ENCODE measurements at places on chromosomes 12 and 14.

- DNase-seq: no peak
Measured at GRCh38 chr12:121787063-121788025, 6.1 kb downstream of the RHOF start.

GRCh38 chr12:133058203-133059113 lies 21.1 kb downstream of the ZNF84 start:
- DNase-seq: no peak

GRCh38 chr12:49687941-49688340 lies 19.3 kb downstream of the FMNL3 start:
- no peak for DNase-seq

GRCh38 chr12:7907009-7907408 lies 29.0 kb downstream of the SLC2A3 start:
- DNase-seq: no peak

DNA sequence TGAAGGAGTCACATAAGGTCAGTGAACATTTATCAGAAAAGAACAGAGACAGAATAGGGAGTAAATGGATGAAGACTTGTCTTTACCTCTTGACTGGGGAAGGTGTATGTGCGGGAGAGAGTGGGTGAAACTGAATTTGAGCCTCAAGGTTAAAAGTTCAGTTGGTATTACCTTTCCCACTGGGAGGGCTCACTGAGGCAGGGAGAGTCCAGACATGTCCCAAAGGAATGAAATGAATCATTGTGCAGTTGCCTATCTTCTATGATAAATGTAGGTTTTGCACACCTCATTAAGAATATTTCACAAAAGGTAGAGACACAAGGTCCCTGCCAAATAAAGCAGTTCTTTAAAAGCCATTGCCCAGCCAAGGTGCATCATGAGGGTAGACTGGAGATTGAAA lies 105.2 kb downstream of the KCNA5 start:
- no peak for DNase-seq

GRCh38 chr12:53737093-53737808 lies 10.0 kb upstream of the CALCOCO1 start:
- DNase-seq: no peak

DNA sequence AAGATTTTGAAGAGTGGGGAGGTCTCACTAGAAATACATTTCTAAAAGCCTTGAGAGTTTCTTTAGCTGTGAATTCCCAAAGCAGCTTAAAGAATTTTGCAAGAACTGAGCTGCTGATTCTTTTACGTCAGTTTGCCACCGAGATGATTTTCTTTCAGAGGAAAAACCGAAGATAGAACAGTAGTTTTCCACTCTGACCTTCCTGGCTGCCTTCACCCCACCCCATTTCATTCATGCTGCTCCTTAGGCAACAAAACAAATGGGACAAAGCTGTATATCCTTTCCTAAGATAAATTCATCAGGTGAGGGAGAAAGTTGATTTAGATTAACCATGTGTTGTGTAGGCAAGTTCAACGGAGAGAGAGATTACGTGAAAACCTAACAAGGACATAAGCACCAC lies 947.0 kb downstream of the GALC start:
- DNase-seq: no peak

- no peak for DNase-seq
Measured at GRCh38 chr14:42424501-42424900, 817.8 kb downstream of the LRFN5 start.

GRCh38 chr12:107439026-107439738 lies 246.4 kb upstream of the PWP1 start:
- DNase-seq: no peak

GRCh38 chr12:14111230-14111865 lies 129.9 kb upstream of the GRIN2B start:
- no peak for DNase-seq

DNA sequence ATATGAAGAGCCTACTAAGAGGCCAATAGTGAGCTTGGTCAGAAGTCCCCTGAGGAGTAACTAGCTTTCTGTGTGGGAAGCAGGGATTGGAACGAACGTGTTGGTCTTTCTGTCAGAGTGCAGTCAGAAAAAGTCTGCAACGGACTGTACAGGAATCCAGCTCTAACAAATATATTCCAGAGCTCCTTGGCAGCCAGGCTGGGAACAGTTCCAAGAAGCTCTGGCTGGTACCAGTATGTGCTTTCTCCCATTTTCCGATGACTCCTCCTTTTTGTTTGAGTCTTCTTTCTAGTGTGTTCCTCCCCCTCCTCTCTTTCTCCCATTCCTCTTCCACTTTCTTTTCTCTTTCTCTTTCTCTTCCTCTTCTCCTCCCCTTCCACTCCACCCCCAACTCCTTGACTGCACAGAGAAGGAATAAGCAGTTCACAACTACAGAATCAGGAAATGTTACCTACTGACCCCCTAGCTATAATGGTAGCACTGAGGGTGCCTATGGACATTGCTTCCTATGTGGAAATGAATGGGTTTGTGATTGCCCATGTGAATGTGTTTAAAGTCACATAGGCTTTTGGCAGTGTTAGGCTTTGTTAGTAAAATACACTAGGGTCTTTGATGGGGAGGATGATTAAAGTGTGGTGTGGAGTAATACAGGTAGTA lies 59.9 kb downstream of the TTLL5 start:
- no peak for DNase-seq

GRCh38 chr14:60646226-60646818 lies 3.0 kb downstream of the SIX1 start:
- no peak for DNase-seq

DNA sequence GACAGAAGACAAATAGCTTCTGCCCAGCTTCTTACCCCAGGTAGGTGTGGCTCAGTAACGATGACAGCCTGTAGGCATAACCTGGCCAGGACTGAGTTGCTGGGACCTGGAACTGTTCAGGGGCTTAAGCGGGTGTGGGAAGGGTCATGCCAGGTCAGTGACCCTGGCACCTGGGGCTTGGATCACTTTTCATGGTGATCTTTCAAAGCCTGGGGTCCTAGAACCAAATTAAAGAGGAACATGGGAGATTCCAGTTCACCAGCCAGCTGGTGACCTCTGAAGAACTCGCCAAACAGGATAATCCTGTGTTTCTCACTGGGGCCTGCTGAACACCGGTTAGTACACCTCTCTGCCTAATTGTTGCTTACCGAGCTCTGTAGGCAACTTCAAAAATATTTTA lies 102.6 kb upstream of the LMNTD1 start:
- DNase-seq: no peak

GRCh38 chr12:90404071-90404470 lies 550.9 kb downstream of the CCER1 start:
- DNase-seq: no peak

DNA sequence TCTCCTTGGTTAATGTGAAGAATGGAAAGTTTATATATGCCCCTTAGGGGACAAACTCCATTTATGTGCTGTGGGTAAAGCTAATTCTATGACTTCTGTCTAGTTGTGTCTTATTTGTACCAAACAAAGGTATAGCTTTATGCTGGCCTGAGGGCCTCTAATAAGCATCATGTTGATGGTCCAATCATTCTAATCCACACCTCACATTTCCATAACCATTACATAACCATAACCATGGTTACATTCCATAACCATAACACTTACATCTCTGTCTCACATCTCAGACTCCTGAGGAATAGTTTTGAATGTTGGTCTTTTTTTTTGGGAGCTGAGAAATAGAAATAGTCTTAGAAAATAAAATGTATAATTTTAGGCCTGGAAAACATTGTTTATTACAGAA lies 1097.1 kb downstream of the FLRT2 start:
- DNase-seq: no peak

- no peak for DNase-seq
Measured at GRCh38 chr12:14988035-14988434, 15.2 kb downstream of the PDE6H start.

DNA sequence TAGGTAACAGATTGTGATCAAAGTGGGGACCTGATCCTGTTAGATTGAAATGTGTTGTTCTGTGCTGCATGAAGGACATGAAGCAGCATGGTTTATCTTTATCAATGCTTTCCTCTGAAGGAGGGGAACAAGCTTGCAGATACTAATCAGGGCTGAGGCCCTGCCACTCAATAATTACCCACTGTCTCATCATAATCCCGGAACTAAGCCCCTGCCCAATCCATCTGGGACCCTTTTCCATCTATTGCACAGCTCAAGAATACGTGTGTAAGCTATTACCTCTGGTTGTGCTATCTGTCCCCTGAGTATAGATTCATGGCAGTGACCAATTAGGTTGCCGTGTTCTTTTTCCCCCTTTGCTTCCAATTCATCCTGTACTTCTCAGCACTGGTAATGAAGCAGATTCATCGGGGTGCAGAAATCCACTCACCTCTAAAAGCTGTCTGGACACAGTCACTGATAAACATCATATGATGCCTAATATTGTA lies 67.8 kb downstream of the OTX2 start:
- no peak for DNase-seq

DNA sequence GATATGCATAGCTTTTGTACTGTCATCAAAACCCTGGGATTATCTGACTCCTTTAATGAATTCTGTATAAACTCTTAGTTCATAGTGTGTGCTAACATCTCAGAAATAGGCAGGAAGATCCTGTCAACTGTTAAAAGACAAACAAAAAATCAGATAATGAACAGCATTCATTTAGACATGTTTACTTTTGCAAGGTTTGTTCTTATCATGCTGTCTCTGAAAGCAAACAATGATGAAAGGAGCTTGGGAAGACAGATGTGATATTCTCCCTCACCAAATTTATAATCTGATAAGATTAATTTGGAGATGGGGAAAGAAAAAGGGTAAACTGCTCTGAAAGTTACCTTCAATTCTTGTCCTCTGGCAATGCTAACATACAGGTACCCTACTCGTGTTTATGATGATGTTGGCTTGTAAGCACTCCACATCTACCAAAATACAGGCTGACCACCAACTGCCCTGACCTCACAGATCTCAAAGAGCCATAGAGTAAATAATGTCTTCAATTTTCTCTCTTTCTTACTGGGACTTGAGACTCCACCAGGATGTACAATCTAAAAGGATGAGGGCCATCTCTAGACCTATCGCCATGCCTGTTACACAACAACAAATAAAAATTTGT lies 233.8 kb downstream of the SSPN start:
- DNase-seq: no peak

- no peak for DNase-seq
Measured at GRCh38 chr12:80838708-80839107, 99.0 kb downstream of the LIN7A start.

DNA sequence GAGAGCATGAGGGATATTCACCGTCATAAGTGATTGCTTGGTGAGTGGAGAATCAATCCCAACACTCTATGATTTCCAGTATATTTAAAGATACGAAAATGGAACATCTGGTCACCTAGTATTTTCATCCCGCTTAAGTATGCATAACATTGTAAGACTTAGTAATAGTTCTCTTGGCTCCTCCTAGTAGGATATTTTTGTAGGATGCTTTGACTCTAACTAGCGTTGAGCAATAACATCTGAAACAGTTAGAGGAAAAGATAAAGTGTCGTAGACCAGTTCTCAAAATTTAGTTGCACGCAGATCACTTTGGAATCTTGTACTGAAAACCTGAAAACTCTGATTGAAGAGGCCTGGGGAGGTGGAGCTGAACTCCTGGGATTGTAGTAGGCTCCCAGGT lies 7.6 kb downstream of the SAMD4A start:
- no peak for DNase-seq

- no peak for DNase-seq
Measured at GRCh38 chr12:54565986-54566544, 16.7 kb downstream of the PDE1B start.

GRCh38 chr14:94451826-94452225 lies 774 bp downstream of the SERPINA11 start:
- no peak for DNase-seq

DNA sequence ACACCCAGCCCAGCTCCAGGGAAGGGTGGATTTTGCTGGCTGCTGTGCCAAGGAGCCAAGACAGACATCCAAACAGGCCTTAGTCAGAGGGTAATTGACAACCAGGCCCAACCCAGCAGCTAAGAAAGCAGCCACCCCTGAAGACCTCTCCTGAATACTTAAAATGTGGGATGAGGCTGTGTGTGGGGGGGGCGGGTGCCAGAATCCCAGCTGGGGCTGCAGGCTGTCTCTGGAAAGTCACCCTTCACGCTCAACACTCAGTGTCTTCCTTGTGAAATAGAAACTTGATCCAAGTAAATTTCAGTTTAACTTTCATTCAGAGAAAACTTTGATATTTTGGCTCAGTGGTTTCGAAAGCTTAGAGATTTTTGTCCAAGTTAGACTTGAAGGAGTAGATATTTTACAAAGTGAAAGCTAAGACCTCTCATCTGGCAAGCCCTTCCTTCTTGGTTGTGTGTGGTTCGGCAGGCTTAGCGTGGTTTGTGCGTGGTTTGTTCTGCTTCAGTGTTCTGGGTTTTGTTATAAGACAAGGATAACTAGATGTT lies 5.1 kb downstream of the PAPLN start:
- DNase-seq: no peak

Data from stimulated activated CD4-positive, alpha-beta T cell treated with anti-CD3 and anti-CD28 coated beads, Interleukin-15, amount 100 ng/mL, for 1 hour (primary cell).